ENCODE measurements at places on chromosomes 6 and 20.

DNA sequence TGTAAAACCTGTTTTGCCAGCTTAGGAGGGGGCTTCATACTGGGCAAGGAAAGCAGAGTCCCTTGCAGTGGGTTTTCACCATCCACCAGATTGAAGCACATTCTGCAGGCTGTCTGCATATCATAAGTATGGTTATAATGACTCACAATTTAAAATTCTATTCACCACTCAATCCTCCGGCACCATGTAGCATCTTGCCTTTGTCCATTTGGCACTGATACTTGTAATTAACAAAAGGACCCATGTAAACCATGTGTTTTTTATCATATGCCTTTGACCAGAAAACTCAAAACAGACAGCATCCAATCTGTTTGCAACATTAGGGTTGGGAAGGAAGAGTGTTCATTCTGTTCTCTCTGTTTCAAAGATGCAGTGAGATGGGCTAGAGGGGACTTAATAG lies 3.0 kb downstream of the CD83 start:
- DNase-seq, result no peak

DNA sequence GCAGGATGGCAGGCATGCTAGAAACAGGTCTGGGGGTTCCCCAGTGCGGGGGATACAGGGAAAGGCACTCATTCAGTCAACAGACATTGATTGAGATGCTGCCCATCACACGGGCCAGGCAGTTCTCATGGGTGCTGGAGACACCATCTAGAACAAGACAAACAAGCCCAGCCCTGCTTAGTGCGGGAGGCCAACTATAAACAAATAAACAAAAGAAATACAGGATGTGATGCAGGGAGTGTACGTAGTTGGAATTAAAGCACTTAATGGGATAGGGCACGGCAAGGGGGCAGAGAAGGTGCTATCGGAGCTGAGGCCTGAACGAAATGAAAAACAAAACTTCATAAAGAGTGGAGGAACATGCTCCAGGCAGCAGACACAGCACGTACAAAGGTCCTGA lies 169.3 kb downstream of the PREX1 start:
- DNase-seq, result no peak

- no peak for DNase-seq
Observed at GRCh38 chr20:6519556-6519955, 247.9 kb upstream of the BMP2 start.

DNA sequence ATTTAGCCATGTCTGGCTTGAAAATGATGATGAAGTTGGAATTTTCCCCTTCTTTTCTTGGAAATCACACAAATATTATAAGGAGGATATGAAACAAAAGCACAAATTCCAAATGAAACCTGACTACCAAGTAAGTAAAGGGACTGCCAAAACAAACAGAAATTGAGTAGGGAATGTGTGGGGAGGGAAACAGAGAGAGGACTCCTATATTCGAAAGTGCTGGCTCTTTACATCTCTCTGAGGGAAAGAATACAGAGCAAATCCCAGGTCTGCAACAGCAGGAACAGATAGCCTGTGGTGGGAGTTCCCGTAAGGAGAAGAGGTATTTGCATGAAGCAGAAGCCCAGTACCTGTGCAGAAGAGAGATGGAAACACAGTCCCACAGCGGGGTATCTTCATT lies 583.7 kb downstream of the EPM2A start:
- DNase-seq, result no peak

DNA sequence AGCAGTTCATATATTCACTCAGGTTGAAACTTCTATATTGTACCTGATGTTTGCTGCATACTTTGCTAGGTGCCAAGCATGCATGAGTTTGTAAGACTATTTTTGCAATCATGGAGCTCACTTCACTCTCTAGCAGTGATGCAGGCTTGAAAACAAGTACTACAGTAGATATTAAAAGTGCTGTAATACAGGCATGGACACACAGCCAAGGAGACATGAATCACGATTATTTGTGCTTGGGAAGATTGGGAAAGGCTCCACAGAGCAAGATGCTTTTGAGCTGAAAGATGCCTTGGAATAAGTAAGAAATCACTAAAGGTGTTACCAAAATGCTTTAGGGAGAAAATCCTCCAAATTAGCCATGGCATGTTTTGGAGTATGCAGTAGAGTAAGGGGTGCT lies 427.4 kb downstream of the UTRN start:
- DNase-seq, result no peak

GRCh38 chr6:53584726-53585125 lies 39.8 kb upstream of the GCLC start:
- DNase-seq, result no peak

GRCh38 chr20:20549267-20549612 lies 163.2 kb downstream of the RALGAPA2 start:
- DNase-seq, result no peak

DNA sequence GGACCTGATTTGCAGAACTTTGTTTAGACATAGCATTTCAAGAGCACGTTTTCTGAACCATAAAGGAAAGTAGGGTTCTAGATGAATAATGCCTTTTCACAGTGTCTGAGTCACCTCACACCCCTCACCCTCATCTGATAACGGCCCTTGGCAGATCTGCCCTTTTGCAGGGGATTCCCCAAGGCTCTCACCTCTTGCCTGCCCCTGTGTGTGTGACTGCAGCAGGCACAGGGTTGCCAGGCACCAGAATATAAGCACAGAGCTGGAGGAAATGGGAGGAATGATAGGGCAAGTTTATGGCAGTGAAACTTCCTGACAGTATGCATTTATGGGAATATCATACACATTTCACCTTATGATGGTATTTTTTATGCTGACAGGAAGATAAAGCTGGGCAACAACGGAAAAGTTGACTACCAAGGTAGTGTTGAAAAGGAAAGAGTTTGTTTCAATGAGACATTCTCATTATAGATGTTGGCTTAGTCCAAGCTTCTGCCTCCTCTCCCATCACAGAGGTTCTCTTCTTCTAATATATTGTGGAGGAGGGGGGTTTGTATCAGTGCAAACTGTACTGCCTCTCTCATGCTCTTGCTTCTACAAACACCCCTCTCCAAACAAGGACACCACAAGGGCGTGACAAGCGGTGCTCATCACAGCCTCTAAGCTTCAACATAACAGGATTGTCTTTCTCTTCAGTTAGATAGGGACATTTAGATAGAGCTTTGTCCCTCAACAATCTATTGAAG lies 101.5 kb upstream of the BACH2 start:
- DNase-seq, result no peak

GRCh38 chr20:52454660-52455059 lies 263.1 kb upstream of the ZFP64 start:
- DNase-seq, result no peak

DNA sequence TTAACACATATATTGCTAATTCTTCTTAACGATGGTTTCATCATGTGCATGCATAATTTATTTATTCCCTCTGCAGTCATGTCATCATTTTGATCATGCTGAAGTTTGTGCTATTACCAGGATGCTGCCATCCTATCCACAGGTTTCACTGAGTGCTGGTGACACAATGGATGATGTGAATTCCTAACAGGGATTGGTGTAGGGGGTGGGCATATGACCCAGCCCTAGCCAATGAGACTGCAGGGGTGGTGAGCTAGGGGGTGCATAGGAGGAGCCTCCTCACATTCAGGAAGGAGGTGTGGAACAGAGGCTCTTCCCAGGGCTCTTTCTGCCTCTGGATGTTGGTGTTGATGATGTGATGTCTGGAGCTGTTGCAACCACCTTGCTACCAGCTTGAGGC lies 7.5 kb downstream of the CST5 start:
- DNase-seq, result no peak

DNA sequence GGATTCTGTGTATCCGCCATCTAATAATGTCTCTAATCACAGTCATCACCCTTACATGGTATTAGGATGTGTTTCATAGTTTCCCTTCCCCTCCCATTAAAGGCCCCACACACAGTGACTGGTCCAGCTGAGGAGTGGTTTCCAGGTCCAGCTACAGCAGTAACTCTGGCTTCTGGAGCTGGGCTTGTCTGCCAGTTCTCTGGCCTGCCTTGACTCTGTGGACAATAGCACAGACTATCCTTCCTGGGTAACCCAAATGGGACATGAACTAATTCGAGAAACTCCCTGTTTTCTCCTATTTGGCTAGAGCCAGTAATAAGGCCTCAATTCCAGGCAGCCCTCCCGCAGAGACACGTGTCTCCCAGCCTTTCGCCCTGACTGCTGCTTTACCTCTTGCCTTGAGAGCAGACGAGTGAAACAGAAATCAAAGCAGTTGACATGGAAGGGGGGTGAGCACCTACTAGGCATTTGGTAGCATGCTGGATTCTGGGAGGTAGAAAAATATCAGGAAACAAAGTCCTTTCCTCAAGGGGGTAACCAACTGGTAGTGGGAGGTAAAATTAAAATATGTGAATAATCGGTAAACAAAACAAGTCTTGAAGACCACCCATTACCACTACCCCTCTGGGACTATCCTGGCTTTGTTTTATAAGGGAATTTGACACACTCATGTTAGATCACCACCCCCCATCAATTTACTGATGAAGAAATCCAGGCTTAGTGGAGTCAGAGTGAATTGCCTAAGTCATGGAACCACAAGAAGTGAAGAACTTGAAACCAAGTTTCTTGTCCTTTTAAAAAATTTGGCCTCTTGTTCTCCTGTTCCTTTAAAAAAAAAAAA lies 1.2 kb downstream of the TRAF3IP2 start:
- no peak for DNase-seq

DNA sequence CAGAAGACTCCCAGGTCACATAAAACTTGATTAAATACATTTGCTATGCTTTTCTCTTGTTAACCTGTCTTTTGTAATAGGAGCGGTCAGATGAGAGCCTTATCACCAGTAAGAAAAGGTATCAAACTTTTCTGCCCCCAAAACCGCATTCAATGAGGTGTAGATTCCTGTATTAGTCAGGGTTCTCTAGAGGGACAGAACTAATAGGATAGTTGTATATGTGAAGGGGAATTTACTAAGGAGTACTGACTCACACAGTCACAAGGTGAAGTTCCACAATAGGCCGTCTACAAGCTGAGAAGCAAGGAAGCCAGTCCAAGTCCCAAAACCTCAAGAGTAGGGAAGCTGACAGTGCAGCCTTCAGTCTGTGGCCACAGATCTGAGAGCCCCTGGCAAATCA lies 32.7 kb downstream of the PTPRK start:
- no peak for DNase-seq

GRCh38 chr6:161154796-161155335 lies 119.0 kb downstream of the AGPAT4 start:
- DNase-seq, result no peak

DNA sequence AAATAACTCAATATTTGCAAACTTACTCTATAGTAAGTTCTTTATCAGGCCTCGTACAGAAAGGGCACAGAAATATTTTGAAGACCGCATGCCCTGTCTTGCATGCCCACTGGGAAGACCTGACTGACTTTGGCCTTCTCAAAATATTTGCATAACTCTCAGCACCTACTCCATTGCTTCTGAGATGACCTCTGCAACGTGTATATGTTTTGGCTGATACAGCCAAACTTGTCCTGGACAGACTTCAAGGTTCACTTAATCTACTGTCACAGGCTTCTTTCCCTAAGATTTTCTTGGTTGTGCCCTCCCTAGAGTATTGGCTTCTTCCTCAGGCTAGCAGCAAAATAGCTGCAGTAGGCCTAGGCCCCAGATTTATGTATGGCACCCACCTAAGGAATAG lies 21.5 kb upstream of the SERINC3 start:
- no peak for DNase-seq

DNA sequence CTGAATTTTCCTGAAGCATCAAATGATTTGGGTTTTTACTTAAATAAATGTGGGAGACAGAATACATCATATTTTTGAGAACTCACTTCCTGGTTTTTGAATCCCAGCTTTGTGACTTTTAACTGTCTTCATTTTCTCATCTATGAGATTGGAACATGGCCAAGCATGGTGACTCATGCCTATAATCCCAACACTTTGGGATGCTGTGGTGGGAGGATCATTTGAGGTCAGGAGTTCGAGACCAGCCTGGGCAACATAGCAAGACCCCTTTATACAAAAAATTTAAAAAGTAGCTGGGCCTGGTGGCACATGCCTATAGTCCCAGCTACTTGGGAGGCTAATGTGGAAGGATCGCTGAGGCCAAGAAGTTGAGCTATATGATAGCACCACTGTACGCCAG lies 122.3 kb downstream of the QKI start:
- DNase-seq, result no peak

GRCh38 chr20:63740070-63740626 lies 572 bp downstream of the SLC2A4RG start:
- no peak for DNase-seq

- no peak for DNase-seq
Observed at GRCh38 chr6:108484016-108484415, 76.7 kb upstream of the FOXO3 start.

GRCh38 chr6:143125864-143126573 lies 65.3 kb downstream of the AIG1 start:
- no peak for DNase-seq

DNA sequence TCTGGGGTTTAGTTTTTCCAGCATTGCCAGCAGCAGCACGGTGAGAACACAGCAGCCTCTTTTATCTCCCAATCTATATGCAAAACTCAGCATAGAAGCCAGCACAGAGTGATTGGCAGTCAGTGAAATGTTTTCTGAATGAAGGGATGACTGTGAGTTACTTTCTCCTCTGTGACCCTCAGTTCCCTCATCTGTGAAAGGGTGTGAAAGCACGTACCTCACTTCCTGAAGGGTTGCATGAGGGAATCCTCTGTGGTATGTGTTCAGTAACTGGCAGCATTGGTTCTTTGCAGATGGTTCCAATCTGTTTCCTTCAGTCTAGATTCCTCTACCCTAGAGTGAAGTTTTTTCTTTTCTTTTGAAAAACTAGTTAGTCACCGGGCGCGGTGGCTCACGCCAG lies 40.0 kb downstream of the EFCAB8 start:
- DNase-seq, result no peak

DNA sequence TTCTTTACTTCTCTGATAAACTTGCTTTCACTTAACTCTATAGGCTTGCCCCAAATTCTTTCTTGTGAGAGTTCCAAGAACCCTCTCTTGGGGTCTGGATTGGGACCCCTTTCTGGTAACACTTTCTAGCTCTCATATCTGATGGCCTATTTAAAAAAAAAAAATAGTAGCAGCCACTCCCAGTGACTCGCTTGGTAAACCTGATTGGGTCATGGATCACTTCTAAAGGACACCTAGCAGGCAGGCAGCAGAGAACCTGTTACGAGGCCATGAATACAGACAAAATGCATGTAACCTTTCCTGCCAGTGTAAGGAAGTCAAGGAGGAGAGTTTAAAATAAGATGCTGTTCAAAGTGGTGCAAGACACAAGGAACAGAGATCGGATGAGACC lies 9.1 kb upstream of the SERPINB6 start:
- no peak for DNase-seq

GRCh38 chr20:32521780-32522525 lies 63.2 kb downstream of the NOL4L start:
- DNase-seq, result no peak

Measured in LNCaP clone FGC (cell line).